ENCODE measurements at places on chromosomes 2 and 18.

DNA sequence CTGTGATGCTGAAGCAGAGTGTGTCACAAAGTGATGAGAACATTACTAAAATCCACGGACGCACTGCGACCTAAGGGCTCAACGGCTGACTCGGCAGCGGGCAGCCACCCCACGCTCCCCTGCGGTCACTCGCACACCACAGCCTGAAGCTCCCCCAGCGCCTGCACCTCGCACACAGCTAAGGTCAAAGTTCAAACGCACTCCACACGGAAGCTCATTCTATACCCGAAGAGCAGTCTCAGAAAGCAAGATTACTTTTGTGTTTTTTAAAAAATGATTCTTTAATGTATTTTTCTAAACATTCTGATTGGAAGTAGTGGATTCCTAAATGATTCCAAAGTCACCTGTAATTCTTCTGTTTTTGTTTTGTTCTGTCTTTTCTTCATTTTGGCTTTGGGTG, 21.7 kb downstream of the ASPRV1 start:
- no peak for DNase-seq

DNA sequence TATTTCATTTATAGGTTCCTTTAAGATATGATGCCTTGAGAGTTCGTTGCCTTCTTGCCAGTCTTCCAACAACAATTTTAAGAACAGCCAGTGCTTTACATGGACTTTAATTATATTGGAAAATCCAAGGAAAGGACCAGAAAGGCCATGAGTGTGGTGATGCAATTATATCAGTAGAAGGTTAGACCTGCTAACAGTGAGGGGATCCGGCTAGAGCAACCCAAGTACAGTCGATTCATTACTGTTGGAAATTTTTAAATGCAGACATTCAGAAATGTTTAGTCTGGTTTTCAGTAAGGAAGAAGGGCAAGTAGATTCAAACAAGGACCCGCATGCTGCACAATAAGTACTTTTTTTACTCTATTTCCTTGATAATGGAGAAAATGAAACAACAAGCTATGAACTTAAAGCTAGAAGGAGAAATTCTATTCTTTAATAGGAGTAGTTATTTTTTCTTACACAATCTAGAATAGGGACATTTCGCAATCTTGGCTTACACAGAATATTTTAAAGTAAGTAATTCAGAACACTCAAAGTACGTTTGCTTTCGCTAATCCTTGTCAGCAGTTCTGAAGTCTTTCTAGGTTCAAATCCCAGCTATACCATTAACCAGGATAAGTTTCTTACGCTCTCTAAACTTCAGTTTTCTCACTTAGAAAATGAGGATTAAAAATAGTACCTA, 405.5 kb downstream of the MEIS1 start:
- DNase-seq, result peak; percentile 71

GRCh38 chr2:136208682-136209420, 90.9 kb upstream of the CXCR4 start:
- no peak for DNase-seq

- DNase-seq, result no peak
Measured at GRCh38 chr2:42324244-42324643, 36.8 kb downstream of the COX7A2L start.

DNA sequence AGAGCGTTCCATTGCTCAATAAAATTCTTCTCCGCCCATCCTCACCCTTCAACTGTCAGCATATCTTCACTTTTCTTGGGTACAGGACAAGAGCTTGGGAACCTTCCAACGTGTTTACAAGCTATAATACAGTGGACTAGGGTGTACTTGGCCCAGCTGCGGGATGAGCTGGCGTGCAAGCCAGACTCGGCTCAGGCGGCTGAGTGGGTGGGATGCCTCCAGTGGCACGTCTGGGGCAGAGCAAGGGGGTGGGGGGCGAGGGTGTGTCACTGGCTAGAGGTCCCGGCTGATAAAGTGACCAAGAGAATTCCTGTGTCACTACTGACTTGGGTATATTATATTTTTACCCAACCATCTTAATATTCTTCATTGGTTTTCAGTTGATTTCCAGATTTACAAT, 179.7 kb downstream of the EVA1A start:
- no peak for DNase-seq

- DNase-seq, result no peak
Measured at GRCh38 chr18:11020877-11021414, 128.4 kb downstream of the PIEZO2 start.

DNA sequence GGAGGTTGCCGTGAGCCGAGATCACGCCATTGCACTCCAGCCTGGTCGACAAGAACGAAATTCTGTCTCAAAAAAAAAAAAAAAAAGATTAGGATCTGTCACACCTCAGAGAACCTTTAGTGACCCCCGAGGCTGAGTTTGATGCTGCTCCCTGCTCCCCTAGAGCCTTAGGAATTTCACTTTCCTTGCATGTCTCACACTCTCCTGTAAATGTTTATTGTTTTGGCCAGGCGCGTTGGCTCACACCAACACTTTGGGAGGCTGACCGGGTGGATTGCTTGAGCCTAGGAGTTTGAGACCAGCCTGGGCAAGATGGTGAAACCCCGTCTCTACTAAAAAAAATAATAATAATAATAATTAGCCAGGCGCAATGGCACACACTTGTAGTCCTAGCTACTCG, 31.5 kb downstream of the SRSF7 start:
- no peak for DNase-seq

DNA sequence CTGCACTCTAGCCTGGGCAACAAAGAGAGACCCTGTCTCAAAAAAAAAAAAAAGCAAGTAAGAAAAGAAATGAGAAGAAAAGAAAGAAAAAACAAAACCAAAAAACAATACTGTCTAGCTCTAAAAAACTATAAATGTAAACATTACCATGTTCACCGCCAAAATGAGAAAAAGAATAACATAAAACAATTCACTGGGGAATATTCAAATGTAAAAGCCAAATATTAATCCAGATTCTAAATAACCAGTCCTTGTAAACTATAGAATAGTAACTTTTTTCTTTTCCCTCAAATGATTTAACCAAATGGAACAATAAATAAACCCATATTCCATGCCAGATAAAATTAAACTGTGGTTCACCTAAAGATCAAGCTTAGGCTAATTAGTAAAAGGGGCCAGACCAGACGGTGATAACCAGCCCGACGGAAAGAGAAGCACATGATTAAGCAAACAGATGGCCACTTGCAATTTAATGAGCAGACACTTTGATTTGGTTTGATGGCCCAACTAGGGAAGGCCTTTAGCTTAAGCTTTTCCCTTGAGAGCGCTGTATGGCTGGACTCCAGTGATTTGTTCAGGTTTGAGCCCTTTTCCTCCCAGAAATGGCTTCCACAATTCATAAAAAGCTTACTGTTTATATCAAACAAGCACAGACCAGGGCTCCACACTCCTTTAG, 39.4 kb upstream of the ZNF397 start:
- DNase-seq, result no peak

DNA sequence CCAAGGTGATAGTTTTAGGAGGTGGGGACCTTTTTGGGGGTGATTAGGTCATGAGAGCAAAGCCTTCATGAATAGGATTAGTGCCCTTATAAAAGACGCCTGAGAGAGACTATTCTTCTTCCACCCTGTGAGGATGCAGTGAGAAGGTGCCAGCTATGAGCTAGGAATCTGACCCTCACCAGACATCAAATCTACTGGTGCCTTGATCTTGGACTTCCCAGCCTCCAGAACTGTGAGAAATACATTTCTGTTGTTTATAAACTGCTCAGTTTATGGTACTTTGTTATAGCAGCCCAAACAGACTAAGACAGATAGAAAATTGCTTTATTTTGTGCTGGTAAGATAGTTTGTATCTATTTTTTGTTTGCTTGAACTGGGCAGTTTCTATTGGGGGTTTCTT, 40.1 kb downstream of the PHLPP1 start:
- no peak for DNase-seq

- DNase-seq, result no peak
Measured at GRCh38 chr18:63240531-63241316, 78.8 kb downstream of the BCL2 start.

- DNase-seq, result no peak
Measured at GRCh38 chr2:85936421-85937068, 47.8 kb upstream of the ST3GAL5 start.
